ENCODE measurements at places on chromosomes 13 and 19.

- no peak for DNase-seq
Observed at GRCh38 chr13:91659256-91660075, 261.0 kb downstream of the GPC5 start.

- no peak for DNase-seq
Observed at GRCh38 chr13:102838273-102838672, 7.6 kb upstream of the ERCC5 start.

DNA sequence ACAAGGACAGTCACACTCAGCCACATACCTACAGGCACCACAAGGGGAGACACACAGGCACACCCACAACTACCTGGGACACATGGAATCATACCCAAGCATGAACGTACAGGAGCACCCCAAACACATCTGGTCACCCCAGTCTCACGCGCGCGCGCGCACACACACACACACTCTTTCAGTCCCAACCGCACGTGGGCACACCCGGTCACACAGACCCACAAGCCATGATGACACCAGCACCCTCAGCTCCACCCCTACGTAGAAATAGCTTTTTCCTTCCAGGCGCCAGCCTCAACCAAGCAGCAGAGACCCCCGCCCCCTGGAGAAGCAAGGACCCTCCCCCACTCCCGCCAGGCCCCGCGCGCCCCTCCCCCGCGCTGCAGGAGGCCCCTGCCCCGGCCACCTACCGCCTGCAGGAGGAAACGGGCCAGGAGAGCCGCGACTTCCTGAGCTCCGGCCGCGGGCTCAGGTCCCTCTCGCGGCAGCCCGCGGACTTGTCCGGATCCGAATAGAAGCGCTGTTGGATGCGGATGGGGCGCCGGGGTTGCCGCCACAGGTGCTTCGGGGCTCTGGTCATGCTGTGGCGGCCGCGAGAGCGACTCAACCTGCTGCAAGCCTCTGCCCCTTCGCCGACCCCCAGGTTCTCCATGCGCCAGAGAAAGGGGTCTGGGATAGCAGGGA lies 6.4 kb upstream of the PDE4C start:
- no peak for DNase-seq

DNA sequence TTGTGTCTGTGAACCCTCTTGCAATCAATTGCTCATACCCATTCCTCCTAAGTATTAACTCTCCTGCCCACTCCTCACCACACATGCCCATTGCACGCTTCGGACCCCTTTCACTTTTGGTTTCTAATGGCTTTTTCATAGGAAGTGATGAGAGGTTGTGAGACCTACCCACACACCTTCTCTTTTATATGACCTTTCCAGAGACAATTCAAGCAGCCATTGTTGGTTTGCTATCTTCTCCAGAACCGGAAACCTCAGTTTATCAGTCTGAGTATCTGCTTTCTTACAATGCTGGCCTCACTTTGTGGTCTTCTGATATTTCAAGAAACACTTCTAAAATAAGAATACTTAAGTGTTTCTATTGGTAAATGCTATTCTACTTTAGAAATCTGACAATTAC lies 1550.8 kb upstream of the SLC10A2 start:
- DNase-seq: no peak

- no peak for DNase-seq
Observed at GRCh38 chr19:17557466-17557865, 2.0 kb downstream of the COLGALT1 start.

GRCh38 chr13:75353781-75354193 lies 128.2 kb downstream of the TBC1D4 start:
- no peak for DNase-seq

GRCh38 chr13:36061054-36061453 lies 70.1 kb downstream of the DCLK1 start:
- DNase-seq: no peak

DNA sequence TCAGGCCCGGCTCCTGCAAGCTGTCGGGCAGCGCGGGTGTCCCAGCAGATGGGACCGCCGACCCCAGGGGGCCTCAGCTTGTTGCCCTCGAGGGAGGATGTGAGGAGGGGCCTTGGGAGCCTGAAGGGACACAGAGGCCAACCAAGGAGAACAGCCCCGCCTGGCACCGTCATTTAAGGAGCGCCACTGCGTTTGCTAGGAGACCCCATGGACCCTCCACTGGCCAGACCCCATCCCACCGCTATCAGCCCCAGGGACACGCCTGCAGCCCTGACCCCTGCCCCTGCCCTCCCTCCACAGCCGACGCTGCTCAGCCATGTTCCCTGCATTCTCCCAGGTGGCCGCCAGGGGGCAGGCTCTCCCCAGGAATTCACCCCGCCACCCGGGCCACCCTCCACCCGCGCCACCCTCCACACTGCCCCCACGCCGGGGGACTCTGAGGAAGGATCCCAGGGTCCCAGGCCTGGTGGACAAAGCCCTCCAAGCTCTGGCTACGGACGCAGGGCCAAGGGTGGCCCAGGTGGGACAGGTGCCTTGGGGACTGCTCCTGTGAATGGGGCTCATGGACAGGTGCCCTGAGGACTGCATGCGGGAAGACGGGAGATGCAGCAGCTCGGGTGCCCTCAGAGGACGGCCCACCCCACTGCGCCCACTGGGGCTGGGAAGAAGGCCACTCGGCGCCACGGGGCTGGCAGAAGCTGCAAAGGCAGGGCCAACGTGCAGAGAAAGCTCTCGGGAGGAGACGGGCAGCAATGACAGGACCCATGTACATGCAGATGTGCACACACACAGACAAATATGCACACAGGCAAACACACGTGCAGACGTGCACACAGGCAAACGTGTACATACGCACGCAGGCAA lies 34.4 kb downstream of the PIP5K1C start:
- peak; percentile 14 for DNase-seq

GRCh38 chr19:4908781-4909155 lies 533 bp upstream of the UHRF1 start:
- DNase-seq: no peak

All from LoVo (cell line).